Foreskin fibroblast (primary cell): ENCODE measurements at places on chromosomes 2 and 18.
A peak's percentile ranks its signal among the peaks of the same experiment; 100 is the strongest.

- DNase-seq = no peak
Measured at GRCh38 chr2:231288590-231288989, 90.2 kb downstream of the ARMC9 start.

DNA sequence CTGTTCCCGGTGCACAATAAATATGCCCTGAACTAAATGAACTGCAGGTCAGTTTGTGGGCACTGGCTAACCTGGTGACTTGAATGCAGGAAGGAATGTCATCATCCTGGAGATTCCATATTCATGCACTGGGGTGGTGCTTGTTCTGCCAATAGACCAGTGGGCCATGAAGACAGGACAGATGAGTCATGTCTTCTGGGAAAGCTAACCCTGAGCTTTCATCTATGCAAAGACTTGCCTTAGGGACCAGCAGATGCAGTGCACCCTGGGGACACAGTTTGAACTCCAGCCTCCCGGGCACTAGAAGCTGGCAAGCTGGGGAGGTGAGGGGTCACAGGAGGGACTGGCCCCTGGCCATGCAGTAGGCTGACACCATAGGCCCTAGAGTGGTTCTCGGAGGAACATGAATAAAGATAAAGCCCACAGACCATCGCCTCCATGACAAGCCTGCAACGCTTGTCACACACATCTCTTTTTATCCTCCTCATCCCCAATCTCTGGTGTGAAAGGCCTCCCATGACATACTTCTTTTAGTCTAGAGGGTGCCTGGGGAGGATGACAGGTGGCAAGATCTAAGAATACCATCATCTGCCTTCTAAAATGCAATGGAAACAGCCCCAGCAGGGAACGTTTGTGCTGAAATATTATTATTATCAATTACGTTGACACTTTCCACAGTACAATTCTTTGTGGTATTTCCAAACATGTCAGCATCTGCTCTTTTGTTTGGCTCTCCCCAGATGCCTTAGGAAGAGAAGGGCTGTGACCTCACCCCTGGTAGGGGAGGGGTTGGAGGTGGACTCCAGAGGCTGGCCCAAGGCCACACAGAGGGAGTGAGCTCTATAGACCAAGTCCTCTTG is 267.4 kb upstream of the RAB6C start:
- DNase-seq = no peak

GRCh38 chr2:66329081-66329605 is 105.8 kb upstream of the MEIS1 start:
- no peak for DNase-seq

- no peak for DNase-seq
Measured at GRCh38 chr2:241265506-241265905, 50.0 kb downstream of the HDLBP start.

- DNase-seq = no peak
Measured at GRCh38 chr2:129443235-129443864, 536.1 kb upstream of the RAB6C start.

GRCh38 chr2:46169467-46169866 is 127.7 kb upstream of the EPAS1 start:
- no peak for DNase-seq

- DNase-seq = no peak
Measured at GRCh38 chr18:64238076-64238475, 89.2 kb upstream of the LINC00305 start.

DNA sequence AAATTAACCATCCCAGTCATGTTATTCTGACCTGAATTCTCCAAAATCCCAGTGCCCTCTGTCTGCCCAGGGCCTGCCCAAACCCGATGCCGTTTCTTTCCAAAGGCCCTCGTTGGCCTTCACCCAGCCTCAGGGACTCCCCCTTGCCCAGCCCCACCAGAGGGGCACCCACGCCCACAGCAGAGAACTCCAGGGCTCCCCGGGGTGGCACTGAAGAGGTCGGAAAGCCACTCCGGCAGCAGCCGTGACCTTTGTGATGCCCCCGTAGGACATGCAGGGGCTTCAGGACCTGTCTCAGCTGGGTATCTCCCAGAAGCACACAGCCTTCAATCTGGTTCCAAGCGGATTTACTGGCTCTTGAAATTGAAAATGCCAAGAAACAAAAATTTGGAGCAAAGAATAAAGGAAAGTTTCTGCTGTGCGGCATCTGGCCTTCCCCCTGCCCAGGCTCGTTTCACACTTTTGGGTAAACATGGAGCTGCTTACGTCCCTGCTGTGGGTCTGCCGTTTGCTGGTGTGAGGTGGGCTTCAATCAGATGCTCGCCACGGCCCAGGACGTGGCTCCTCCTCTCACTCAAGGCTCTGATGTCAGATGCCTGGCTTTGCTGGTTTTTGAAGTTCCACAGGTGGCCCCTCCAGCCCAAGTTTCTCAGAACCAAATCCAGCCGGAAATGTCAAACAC is 101.3 kb downstream of the TPO start:
- no peak for DNase-seq

- peak; percentile 55 for DNase-seq
Measured at GRCh38 chr2:156319811-156320485, 12.6 kb downstream of the NR4A2 start.

DNA sequence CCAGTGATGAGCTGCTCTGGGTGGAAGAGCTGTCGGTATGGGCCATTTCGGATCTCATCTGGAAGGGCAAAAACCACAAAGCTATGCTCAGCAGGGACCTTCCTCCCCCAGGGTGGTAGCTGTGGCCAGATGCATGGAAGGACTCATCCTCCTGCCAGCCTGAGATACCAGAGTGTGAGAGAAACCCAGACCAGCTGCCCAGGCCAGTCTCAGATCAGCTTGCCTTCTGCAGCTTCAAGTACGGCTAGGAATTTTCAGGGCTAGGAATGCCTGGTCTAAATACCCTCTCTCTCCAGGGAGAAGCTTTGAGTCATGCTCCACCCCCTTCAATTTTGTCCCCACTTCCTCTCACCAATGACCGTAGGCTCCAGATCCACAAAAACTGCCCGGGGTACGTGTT is 1.4 kb upstream of the TUBA4B start:
- peak; percentile 30 for DNase-seq

DNA sequence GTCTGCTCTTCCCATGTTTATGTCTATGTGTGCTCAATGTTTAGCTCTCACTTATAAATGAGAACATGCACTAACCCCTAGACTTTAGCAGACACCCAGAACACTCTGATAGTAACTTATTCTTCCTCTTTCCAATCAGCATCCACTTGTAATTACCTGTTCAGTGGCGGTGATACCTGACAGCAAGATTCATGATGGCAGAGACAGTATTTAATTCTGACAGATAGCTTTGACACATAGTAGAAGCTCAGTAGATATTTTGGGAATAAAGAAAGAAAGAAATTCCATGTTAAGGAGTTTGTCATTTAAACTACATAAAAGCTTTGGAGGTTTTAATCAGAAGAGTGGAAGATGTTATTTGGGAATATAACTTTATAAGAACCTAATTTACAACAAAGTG is 171.3 kb downstream of the CDH7 start:
- DNase-seq = no peak
